ENCODE measurements at places on chromosomes 2 and 18. TPM values are rescaled to one million over a fixed set of nuclear protein-coding genes. Genes with fewer than 3 reads are reported as not detected.
A peak's percentile ranks its signal among the peaks of the same experiment; 100 is the strongest.

DNA sequence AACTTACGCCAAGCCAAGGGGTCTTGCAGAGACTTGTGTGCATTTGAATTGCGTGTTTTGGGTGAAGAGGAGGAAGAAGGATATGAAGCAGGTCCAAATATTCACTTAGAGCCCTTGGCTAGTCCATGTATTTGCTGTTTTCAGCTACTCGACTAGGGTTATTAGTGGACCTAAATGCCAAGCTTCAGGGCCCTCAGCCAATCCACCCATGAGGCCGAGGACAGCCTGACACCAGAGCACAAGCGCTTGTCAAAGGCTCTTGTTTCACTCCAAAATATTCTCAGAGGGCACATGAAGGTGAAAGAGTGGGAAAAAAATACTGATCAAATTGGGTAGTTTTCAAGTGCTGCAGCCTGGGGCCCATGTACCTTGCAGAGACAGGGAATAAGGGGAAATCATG lies 174.8 kb upstream of the ACAA2 start:
- H3K27ac ChIP-seq, result no peak overlapping the region
- no peaks in the 10 kb centered on the region for H3K27me3 ChIP-seq
- H3K4me1 ChIP-seq, result no peaks in the 10 kb centered on the region
- peaks cover 3% of the 10 kb centered on the region for H3K36me3 ChIP-seq
- DNase-seq, result no peak
- H3K4me3 ChIP-seq, result no peak overlapping the region

DNA sequence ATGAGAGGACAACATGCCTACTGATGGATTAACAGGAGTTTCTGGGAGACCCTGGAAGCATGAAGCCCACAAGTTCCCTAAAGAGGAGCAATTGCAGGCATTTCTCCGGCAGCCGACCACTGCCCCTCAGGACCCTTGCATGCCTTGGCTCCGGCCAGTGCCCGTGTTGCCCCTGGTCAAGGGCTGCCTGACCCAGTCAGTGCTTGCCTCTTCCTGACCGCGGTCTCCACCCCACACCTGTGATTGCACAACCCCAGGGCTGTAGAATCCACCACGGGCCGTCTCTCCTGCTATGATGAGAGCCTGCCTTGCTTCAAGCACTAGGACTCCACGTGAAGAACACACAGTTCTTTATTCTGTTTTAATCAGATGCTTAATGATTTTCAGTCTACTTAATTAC lies 127.5 kb downstream of the GLI2 start:
- H3K36me3 ChIP-seq, result no peaks in the 10 kb centered on the region
- H3K27me3 ChIP-seq, result no peaks in the 10 kb centered on the region
- no peak overlapping the region for H3K4me3 ChIP-seq
- peak overlapping the region; percentile 28 for H3K27ac ChIP-seq
- peak; percentile 34 for DNase-seq

The PAX3 gene
- polyA plus RNA-seq, result not detected

DNA sequence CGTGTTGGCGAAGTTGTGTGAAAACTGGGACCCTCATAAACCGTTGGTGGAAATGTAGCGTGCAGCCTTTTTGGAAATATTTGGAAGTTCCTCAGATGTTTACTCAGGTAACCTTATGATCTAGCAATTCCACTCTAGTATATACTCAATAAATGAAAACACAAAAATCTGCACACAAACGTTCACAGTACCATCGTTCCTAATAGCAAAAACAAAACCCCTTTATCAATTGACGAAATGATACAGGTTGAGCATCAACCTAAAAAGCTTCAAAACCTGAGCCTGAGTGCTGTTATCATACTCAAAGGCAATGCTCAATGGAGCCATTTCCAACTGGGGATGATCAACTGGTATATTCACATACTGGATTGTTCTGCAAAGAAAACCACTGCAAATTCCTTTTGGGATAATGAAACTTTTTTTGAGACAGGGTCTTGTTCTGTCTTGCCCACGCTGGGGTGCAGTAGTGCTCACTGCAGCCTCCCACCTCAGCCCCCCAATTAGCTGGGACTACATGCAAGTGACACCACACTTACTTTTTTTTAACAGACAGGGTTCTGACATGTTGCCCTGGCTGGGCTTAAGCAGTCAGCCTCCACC lies 777 bp upstream of the C18orf32 start:
- H3K4me3 ChIP-seq, result peak overlapping the region; percentile 75
- H3K27ac ChIP-seq, result peak overlapping the region; percentile 98
- peaks cover 27% of the 10 kb centered on the region for H3K36me3 ChIP-seq
- peaks cover 67% of the 10 kb centered on the region for H3K4me1 ChIP-seq
- no peak for DNase-seq
- no peaks in the 10 kb centered on the region for H3K27me3 ChIP-seq

GRCh38 chr2:233466991-233467603 lies 99.5 kb downstream of the USP40 start:
- peak; percentile 20 for DNase-seq
- no peak overlapping the region for H3K4me3 ChIP-seq
- no peaks in the 10 kb centered on the region for H3K27me3 ChIP-seq
- H3K36me3 ChIP-seq, result peaks cover 100% of the 10 kb centered on the region
- H3K4me1 ChIP-seq, result peaks cover 28% of the 10 kb centered on the region
- H3K27ac ChIP-seq, result peak overlapping the region; percentile 3

The SEPTIN10 gene
- polyA plus RNA-seq, result 41.9 TPM

DNA sequence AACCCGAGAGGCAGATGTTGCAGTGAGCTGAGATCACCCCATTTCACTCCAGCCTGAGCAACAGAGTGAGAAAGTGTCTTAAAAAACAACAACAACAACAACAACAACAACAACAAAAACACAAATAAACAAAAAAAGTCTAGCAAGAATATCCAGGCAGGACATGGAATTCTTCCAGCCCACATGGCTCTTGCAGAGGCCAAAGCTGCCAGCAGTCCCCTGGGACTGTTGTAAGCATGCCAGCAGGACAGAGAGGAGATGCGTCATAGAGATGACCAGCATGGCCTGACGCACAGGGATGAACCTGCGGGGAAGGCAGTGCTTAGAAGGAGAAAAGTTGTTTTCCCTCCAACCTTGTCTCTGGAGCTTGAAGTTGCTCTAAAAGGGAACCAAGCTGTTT lies 182.3 kb upstream of the PGAP1 start:
- no peaks in the 10 kb centered on the region for H3K27me3 ChIP-seq
- peaks cover 3% of the 10 kb centered on the region for H3K36me3 ChIP-seq
- H3K4me3 ChIP-seq, result no peak overlapping the region
- peak overlapping the region; percentile 55 for H3K27ac ChIP-seq

The EMX1 gene
- not detected for polyA plus RNA-seq

- no peak overlapping the region for H3K27ac ChIP-seq
- no peaks in the 10 kb centered on the region for H3K36me3 ChIP-seq
- H3K27me3 ChIP-seq, result peaks cover 11% of the 10 kb centered on the region
- H3K4me1 ChIP-seq, result no peaks in the 10 kb centered on the region
These were observed 14.7 kb downstream of the SLC14A1 start for GRCh38 chr18:45738660-45739059.

The RBKS gene
- 0.76 TPM for polyA plus RNA-seq

The FIGN gene
- 0.92 TPM for polyA plus RNA-seq

The TSGA10 gene
- 1.8 TPM for polyA plus RNA-seq

GRCh38 chr18:62885804-62886203 lies 170.5 kb downstream of the PHLPP1 start:
- H3K27ac ChIP-seq, result no peak overlapping the region
- no peak for DNase-seq
- no peaks in the 10 kb centered on the region for H3K27me3 ChIP-seq
- H3K4me3 ChIP-seq, result no peak overlapping the region
- H3K4me1 ChIP-seq, result peaks cover 28% of the 10 kb centered on the region
- no peaks in the 10 kb centered on the region for H3K36me3 ChIP-seq

DNA sequence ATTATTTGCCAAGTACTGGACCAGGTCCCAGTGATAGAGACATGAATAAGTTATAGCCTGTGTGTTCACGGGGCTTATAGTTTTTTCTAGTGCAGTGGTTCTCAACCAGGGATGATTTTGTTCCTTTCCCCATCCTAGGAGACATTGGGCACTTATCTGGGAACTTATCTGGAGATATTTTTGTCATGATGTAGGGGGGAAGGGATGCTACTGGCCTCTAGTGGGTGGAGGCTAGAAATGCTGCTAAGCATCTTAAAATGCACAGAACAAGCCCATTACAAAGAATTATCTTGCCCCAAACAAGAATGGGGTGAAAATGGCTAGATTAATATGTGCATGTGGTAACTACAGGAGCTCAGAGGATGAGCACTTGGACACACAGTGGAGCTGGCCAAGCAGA lies 75.2 kb downstream of the KLHL29 start:
- no peaks in the 10 kb centered on the region for H3K36me3 ChIP-seq
- H3K4me3 ChIP-seq, result no peak overlapping the region
- no peak for DNase-seq
- H3K27me3 ChIP-seq, result no peaks in the 10 kb centered on the region
- H3K4me1 ChIP-seq, result no peaks in the 10 kb centered on the region
- no peak overlapping the region for H3K27ac ChIP-seq

The FBXO15 gene
- polyA plus RNA-seq, result 0.62 TPM

- H3K27me3 ChIP-seq, result peaks cover 11% of the 10 kb centered on the region
- no peak for DNase-seq
- H3K4me3 ChIP-seq, result no peak overlapping the region
- H3K27ac ChIP-seq, result no peak overlapping the region
These were observed 435.0 kb upstream of the SPRED2 start for GRCh38 chr2:65867446-65867845.

GRCh38 chr18:8478968-8479370 lies 130.3 kb upstream of the RAB12 start:
- H3K36me3 ChIP-seq, result no peaks in the 10 kb centered on the region
- H3K4me3 ChIP-seq, result no peak overlapping the region
- H3K4me1 ChIP-seq, result no peaks in the 10 kb centered on the region

The MARCHF4 gene
- polyA plus RNA-seq, result 0.31 TPM

GRCh38 chr2:200943527-200944105 lies 19.8 kb downstream of the ORC2 start:
- H3K36me3 ChIP-seq, result peaks cover 93% of the 10 kb centered on the region
- H3K27ac ChIP-seq, result no peak overlapping the region
- DNase-seq, result no peak
- no peak overlapping the region for H3K4me3 ChIP-seq

- H3K4me1 ChIP-seq, result no peaks in the 10 kb centered on the region
- no peak for DNase-seq
- H3K27ac ChIP-seq, result no peak overlapping the region
- H3K36me3 ChIP-seq, result no peaks in the 10 kb centered on the region
- no peak overlapping the region for H3K4me3 ChIP-seq
- H3K27me3 ChIP-seq, result no peaks in the 10 kb centered on the region
These were observed 325.4 kb upstream of the CDH7 start for GRCh38 chr18:65425366-65425765.

DNA sequence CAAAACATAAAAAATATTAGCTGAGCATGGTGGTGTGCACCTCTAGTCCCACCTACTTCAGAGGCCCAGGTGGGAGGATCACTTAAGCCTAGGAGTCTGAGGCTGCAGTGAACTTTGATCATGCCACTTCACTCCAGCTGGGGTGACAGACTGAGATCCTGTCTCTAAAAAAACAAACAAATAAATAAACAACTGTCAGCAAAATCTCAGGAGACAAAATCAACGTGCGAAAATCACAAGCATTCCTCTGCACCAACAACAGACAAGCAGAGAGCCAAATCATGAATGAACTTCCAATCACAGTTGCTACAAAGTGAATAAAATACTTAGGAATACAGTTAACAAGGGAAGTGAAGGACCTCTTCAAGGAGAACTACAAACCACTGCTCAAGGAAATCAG lies 58.8 kb downstream of the TBR1 start:
- no peaks in the 10 kb centered on the region for H3K27me3 ChIP-seq
- no peaks in the 10 kb centered on the region for H3K36me3 ChIP-seq
- no peak for DNase-seq
- H3K4me3 ChIP-seq, result no peak overlapping the region

The IL1R2 gene
- 11.9 TPM for polyA plus RNA-seq

DNA sequence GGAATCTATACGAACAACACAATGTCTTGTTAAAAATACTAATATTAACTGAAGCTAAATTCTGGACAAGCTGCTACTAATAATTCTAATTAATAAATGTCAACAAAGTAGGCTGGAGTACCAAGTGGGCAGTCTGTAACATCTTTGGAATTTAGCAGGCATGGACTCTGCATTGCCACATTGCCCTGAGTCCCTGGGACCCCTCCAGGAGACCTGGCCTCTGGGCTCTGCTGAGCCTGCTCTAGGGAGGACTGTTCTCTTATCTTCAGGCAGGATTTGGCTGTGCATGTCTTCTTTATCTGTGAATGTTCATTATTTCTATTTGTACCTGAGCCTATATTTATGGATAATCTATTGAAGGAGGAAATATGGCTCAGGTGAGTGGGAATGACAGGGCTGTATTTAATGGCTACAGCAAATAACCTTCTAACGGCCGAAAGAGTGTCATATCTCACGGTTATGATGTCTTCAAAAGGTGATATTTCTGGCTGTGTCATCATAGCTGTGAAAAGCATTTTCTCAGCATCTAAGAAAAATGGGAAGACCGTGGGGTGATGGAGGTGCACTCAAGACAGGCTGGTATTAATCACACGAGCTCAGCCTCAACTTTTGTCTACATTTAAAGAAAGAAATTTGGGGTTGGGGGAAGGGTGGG lies 28.6 kb upstream of the SETBP1 start:
- no peak for DNase-seq
- no peaks in the 10 kb centered on the region for H3K27me3 ChIP-seq
- no peak overlapping the region for H3K27ac ChIP-seq
- peaks cover 8% of the 10 kb centered on the region for H3K4me1 ChIP-seq

GRCh38 chr2:197599285-197599965 lies 76.0 kb downstream of the RFTN2 start:
- DNase-seq, result no peak
- H3K36me3 ChIP-seq, result no peaks in the 10 kb centered on the region
- peaks cover 9% of the 10 kb centered on the region for H3K4me1 ChIP-seq
- no peaks in the 10 kb centered on the region for H3K27me3 ChIP-seq
- H3K4me3 ChIP-seq, result no peak overlapping the region

DNA sequence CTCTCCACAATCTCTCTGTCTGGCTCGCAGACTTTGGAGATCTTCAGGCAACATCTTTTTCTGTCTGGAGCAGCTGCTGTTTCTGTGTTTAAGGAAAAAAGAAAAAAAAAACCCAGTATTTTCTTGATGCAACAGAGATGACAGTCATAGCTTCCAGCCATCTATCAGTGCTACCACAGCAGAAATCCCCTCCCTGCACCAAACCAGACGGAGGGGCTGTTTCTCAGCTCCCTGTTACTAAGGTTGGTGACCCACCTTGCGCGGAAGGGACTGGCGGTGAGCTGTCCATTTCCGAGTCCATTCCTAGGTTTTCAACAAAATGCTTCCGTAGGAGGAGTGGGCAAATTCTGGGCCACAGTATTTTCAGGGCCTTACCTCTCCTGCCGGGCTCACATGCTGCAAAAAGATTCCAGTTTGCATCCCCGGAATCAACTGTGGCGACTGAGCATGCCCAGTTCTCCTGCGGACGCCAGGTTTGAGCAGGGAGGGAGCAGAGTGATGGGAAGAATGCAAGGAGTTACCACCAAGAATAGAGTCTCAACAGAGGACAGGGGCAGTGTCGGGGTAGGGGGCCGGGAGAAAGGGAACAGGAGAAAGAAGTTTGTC lies 1.2 kb downstream of the SLC4A10 start:
- no peak overlapping the region for H3K27ac ChIP-seq
- H3K4me1 ChIP-seq, result no peaks in the 10 kb centered on the region
- H3K36me3 ChIP-seq, result no peaks in the 10 kb centered on the region
- DNase-seq, result peak; percentile 10

- peaks cover 52% of the 10 kb centered on the region for H3K36me3 ChIP-seq
- no peak overlapping the region for H3K4me3 ChIP-seq
- no peaks in the 10 kb centered on the region for H3K27me3 ChIP-seq
- H3K27ac ChIP-seq, result no peak overlapping the region
These were observed 95.7 kb downstream of the BIRC6 start for GRCh38 chr2:32452338-32453064.
